ENCODE measurements at places on chromosomes 1 and 21.

DNA sequence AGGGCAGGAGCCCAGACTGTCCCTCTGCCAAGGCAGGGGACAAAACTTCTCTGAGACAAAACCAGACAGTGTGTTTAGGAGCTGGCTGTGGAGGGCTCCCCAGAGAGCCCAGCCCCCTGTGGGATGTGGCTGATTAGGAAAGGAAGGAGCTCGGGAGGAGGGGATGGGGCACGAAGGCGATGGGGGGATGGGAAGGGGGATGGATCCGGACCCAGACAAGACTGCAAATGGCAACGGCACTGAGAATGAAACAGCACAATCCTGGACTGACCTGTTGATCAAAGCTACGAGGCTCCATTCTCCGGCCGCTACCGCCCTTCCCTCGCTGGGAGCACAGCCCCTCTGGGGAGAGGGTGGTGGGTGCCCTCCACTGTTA is 33.1 kb downstream of the FOXO6 start:
- no peak for DNase-seq

DNA sequence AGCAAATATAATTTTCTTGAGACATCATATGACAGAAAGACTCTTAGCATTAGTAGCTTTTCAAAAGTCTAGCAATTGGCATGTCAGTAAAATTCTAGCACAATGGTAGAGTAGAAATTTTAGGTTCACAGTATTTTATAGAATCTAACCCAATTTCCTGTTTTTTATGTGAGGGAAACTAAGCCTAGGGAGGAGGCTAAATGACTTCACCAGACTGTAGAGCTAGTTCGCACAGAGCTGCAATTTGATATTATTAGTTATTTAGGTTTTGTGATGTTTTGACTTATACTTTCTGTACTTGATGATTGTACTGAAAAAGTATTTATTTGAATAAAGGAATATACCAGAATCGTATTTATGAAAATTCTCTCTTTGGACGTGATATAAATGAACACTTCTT is 68.5 kb downstream of the CACHD1 start:
- no peak for DNase-seq

GRCh38 chr1:173601588-173601987 is 1.3 kb downstream of the SLC9C2 start:
- DNase-seq, result no peak

GRCh38 chr1:54952950-54953718 is 27.3 kb upstream of the TMEM61 start:
- DNase-seq, result no peak

DNA sequence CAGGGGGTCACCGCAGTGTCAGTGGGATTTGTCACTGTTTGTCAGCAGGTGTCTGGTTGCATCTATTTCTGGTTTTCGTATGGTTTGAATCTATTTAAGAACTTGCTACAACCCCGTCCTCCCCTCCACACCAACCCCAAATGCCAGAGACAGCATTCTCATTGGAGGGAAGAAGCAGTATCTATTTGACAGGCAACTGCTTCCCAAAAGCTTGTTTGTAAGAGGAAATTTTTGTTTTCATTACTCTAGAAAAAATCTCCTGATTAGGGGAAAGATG is 54.4 kb downstream of the NR5A2 start:
- DNase-seq, result no peak

- peak; percentile 66 for DNase-seq
Observed at GRCh38 chr1:91555821-91556531, 55.3 kb downstream of the CDC7 start.

DNA sequence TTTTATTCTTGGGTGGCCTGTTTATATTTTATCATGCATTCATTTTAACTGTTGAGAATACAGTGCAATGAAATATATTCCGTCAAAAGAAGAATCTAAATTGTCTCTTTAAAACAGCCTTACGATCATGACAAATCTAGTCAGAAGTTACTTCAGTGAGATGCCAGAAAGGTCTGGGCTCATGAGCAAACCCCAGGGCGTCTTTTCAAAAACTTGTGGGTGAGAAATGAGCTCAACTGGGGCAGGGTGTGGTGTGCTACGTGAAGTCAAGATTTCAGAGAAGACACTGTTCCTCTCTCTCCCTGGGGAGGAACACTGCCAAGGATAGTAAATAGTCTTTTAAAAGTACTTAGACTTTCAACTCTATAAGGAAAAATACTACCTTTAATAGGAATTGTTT is 13.4 kb upstream of the UAP1 start:
- DNase-seq, result no peak

GRCh38 chr1:116169898-116170297 is 58.7 kb downstream of the MAB21L3 start:
- no peak for DNase-seq

DNA sequence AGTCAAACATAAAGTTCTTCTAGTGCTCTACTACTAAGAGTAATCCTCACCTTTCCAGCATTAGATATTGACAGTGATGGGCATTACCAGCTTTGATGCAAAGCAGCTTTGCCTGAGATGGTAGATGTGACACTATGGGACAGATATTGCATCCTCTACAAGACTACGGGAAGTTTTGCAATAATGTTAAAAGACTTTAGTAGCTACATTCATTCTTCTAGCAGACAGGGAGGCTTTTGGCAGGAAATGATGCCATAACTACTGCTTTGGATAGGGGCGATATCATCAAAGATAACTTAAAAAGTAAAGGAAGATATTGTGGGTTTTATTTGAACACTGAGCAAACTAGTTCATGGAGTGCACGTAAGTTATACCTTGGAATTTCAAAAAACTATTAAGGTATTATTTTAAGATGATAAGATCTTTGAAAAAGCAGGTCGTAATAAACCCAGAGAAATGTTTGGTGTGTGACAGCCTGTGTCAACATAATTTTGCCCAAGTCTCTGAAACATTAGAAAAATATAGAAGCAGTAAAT is 368.3 kb upstream of the TMPRSS15 start:
- no peak for DNase-seq

- DNase-seq, result no peak
Observed at GRCh38 chr1:22685591-22686059, 25.0 kb upstream of the EPHB2 start.

GRCh38 chr1:234710381-234710780 is 100.4 kb upstream of the IRF2BP2 start:
- DNase-seq, result no peak

DNA sequence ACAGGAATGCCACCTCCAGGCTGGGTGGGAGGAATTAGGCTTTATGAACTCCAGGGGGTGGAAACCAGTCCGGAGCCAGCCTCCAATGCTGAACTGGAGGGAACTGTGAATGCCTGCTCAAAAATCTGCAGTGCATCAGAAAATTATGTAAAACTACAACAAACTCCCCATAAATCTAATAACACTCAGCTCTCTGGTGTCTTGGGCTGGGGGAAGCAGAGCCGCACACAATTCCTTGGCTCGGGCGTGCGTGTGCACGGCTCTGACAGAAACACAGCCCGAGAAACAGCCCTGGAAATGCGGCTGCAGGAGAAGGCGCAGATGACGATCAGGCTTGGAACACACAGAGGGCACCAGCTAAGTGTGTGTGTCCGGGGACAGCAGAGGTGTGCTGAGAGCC is 127.6 kb upstream of the VAMP3 start:
- DNase-seq, result no peak

- no peak for DNase-seq
Observed at GRCh38 chr1:87284456-87285240, 44.0 kb upstream of the LMO4 start.
